ENCODE measurements at places on chromosomes 1 and 21.

GRCh38 chr1:110250008-110250407, 39.9 kb downstream of the KCNC4 start:
- no peak for DNase-seq

DNA sequence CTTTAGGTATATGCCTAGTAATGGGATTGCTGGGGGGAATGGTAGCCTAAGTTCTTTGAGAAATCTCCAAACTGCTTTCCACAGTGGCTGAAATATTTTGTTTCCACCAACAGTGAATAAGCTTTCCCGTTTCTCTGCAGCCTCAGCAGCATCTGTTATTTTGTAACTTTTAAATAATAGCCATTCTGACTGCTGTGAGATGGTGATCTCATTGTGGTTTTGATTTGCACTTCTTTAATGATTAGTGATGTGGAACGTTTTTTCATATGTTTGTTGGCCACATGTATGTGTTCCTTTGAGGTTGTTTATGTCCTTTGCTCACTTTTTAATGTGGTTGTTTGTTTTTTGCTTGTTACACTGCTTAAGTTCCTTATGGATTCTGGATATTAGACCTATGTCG, 237.4 kb downstream of the CENPF start:
- no peak for DNase-seq

- no peak for DNase-seq
These were observed 42.4 kb upstream of the STMN1 start for GRCh38 chr1:25948641-25949040.

- DNase-seq, result no peak
These were observed 32.4 kb downstream of the PRMT2 start for GRCh38 chr21:46667741-46668380.

GRCh38 chr1:11156441-11156840, 32.7 kb upstream of the ANGPTL7 start:
- no peak for DNase-seq

GRCh38 chr1:51861669-51862068, 16.9 kb downstream of the NRDC start:
- DNase-seq, result no peak
